ENCODE measurements at places on chromosomes 16 and 17.

DNA sequence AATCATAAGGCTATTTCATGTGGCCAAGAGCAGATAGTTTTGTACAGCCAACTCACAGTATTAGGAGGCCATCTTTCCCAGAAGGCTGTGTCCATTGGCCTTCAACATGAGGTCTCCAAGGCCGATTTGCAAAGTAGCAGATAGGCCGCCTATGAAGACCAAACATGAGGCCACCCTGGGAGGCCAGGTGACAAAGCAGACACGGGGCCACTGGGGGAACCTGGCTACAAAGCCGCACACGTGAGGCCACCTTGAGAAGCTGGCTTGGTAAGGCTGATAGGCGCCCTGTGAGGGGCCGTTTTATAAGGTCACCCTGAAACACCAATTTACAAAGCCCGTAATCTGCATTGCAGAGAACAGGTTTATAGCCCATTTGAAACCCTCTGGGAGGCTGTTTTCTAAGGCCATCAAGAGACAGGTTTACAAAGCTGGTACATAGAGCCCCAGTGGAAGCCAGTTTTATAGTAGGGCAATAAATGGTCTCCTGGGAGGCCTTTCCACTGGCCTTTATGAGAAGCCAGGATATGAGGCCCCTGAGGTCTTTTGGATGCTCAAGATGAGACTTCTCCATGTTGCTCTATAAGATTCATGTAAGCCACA lies 4.9 kb downstream of the KDM8 start:
- DNase-seq, result no peak

DNA sequence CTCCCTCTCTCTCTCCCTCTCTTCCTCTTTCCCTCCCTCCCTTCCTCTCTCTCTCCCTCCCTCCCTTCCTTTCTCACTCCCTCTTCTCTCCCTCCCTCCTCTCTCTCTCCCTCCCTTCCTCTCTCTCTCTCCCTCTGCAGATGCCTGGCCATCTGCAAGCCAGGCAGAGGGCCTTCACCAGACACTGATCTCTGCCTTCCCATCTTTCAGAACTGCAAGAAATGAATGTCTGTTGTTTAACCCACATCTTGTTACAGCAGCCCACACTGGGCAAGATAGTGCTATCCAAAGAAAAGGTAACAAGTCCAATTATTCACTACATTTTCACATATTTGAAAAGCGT lies 26.2 kb upstream of the CDRT4 start:
- DNase-seq, result no peak

- DNase-seq, result peak; percentile 47
These were observed 11.1 kb downstream of the LPO start for GRCh38 chr17:58249270-58250133.

DNA sequence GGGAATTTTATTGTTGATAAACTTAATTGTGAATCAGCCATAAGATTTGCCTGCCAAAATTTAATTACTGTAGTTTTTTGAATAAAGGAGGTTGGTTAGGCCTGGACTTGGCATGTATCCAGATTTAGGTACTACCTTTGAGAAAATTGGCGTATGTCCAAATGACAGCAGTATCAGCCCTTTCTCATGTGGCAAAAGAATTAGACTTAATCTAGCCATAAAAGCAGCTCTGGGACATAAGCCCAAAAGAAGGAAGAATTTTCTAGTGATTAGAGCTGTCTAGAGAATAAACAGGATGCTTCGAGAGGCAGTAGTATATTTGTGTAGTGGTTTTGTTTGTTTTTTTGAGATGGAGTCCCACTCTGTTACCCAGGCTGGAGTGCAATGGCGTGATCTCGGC lies 27.7 kb downstream of the PPM1E start:
- DNase-seq, result no peak

DNA sequence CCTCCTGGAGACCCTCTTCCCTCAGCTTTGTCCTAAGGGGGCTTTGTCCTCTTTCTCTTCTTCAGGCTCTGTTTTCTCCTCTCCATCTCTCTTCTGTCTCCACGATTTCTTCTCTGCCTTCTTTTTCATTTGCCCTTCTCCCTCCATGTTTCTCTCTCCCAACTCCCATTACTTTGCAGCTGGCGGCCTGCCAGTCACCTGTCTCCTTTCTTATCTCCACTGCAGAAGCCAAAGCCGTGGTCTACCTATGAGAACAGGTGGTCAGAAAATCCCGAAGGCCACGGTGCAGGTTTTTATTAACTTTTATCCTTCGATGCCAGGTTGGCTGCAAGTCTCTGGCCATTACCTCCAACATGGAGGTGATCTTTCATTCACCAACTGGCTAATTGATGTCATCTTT lies 45.1 kb downstream of the FZD2 start:
- DNase-seq, result no peak

- no peak for DNase-seq
These were observed 133.1 kb downstream of the ANKRD11 start for GRCh38 chr16:89357055-89357816.
